Kidney epithelial cell (primary cell): ENCODE measurements at places on chromosomes 1 and 21. TPM values are rescaled to one million over a fixed set of nuclear protein-coding genes. Genes with fewer than 3 reads are reported as not detected.

GRCh38 chr21:36199021-36199420 lies 42.4 kb downstream of the DOP1B start:
- no peak for DNase-seq

- DNase-seq = no peak
Observed at GRCh38 chr1:81841795-81842194, 41.1 kb downstream of the ADGRL2 start.

DNA sequence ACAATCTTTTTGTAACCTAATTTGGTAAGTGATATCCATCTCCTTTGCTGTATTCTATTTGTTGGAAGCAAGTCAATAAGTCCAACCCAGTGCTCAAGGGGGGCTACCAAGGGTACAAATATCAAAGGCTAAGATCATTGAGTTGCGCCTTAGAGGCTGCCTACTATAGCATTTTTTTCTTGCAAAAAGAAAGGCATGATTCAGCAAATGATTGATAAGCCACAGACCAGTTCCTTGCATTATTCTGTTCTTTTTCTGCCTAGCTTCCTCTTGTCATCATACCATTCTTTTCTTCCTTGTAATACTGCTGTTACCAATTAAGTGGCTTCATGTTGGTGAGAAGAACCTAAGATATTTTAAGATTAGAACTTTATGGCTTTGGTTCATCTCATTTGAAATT lies 29.8 kb upstream of the BARHL2 start:
- no peak for DNase-seq

The ECM1 gene
- total RNA-seq = 5.4 and 6.0 TPM in 2 replicates

The TDRD5 gene
- total RNA-seq = 0.34 and 0.54 TPM in 2 replicates
